ENCODE measurements at places on chromosomes 7 and 10.

DNA sequence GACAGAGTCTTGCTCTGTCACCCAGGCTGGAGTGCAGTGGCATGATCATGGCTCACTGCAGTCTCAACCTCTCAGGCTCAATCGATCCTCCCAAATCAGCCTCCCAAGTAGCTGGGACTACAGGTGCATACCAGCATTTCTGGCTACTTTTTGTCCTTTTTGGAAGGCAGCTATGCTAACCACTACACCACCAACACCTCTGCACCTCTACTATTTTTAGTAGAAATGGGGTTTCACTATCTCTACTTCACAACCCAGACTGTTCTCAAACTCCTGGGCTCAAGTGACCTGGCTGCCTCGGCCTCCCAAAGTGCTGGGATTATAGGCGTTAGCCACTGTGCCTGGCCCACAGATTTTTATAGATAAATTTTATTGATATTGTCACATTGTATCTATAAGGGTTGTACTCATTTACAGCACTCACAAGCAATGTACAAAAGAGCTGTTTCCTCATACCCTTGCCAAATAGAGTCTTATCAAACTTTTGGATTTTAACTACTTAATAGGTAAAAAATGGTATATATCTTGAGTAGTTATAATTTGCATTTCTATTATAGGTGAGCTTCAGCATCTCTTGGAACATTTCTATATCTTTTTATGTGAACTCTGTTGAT, 23.7 kb downstream of the PRR15 start:
- DNase-seq: no peak

- DNase-seq: peak; percentile 88
These were observed 49.3 kb downstream of the PPP1R17 start for GRCh38 chr7:31735991-31736982.

GRCh38 chr10:4546500-4546899, 279.5 kb upstream of the AKR1E2 start:
- DNase-seq: no peak

GRCh38 chr7:108723381-108723814, 153.7 kb downstream of the DNAJB9 start:
- DNase-seq: no peak

DNA sequence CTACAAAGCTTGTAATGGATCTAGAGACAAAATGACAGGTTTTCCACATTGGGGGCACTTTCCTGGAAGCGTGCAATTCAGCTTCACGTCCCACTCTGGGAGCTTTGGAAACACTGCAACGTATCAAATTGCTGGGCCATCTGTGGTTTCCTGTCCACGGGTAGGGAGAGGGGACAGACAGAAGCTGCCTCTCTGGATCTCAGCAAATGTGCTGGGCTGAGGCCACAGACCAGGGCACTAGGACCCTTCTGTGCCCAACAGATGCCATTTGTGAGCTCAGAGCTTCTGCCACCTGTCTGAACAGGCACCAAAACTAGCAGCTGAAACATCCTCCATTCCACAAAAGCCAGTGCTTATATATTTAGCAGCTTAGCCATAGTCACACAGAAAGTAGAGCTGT, 40.9 kb upstream of the FRMD4A start:
- no peak for DNase-seq

DNA sequence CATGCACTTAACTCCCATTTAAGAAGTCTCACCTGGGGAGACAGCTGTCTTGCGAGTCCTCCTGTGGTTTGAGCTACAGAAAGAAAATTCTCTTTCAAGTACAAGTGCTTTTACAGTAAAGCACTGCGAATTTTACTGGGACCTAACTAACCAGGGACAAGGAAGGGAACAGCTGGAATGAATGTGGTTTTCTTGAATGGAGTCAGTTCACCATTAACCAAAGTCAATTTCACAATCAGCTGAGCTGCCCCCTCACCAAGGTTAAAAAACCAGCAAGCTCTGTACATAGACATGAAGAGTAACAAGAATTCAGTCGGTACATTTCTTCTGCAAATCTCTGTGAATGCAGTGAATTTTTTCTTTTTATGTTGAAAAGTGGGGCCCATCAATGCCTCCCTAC, 56.3 kb downstream of the GFRA1 start:
- DNase-seq: no peak

DNA sequence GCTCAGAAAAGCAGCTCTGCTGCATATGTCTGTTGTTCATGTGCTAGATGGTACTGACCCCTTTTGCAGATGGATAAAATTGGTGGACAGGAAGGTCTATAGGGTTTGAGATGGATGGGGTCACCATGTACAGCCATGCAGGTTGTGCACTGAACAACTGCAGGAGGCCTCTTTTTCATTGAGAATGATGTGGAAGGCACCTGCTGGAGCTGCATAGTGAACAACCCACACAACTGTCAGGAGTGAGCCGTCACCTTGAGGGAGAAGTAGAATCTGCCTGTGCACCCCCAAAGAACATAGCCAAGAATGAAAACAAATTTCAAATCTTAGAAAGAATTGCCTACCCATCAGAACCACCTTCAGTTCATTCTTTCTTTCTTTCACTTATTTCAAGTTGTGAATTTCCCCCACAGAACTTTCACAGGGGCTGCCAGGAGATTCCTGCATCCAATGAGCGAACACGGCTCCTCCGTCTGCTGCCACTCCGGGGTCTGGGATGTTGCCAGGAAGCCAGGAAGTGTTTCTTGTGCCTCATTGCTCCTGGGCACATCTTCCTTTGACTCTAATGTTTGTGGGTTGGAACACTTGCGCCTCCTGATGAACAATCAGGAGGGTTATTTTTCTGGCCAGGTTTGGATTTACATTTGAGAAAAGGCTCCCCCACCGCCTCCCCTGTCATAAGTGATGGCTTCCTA, 53.7 kb upstream of the DOCK1 start:
- DNase-seq: no peak

- DNase-seq: no peak
These were observed 43.4 kb upstream of the KLF14 start for GRCh38 chr7:130777426-130777825.

GRCh38 chr10:35752469-35753461, 110.7 kb upstream of the FZD8 start:
- DNase-seq: no peak

- DNase-seq: no peak
These were observed 2.6 kb downstream of the MEST start for GRCh38 chr7:130494431-130494858.

DNA sequence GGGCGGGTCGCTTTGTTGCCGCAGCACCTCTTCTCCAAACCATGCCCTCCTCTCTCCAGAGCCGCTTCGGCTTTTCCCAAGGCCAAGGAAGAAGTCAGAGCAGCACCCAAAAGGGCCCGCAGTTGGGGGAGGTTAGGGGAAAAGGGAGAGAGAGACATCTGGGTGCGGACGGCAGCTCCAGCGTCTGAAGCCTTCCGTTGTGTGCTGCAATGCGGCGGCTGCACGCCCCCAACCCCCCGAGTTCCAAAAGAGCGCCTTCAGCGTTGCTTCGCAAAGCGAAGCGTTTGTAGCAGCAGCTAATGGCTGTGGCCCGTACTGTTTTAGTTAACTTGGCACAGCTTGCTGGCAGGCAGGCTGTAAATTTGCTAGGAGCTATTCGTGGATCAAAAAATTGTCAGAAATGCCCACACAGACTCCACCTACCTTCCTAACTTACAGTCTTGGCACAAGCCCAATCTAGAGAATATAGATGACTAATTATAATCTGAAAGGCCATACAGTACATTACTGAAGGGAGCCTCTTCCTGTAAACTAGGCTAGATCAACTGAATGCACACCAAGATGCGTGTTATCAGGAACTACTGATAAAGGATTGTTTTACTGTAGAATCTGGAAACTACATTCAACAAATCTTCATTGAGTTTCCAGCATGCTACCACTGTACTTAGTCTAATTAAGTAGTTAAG, 1.1 kb upstream of the KBTBD2 start:
- peak; percentile 46 for DNase-seq

- DNase-seq: no peak
These were observed 11.5 kb downstream of the TMEM176B start for GRCh38 chr7:150788474-150789269.

DNA sequence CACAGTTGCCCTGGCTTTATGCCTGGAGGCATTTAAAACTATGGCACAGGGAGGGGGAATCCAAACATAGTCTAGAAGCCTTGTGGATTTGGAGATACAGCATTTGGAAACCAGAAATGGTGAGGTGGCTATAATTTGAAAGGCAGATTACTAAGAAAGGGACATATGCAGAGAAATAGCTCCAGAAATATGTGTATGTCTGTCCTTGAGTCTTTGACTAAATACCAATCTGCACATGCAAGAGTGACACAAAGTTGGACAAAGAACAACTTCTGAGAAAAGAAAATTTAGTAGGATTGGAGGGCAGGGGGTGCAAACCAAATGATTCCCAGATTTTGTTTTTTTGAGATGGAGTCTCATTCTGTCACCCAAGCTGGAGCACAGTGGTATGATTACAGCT, 229.6 kb downstream of the TMEM26 start:
- no peak for DNase-seq

DNA sequence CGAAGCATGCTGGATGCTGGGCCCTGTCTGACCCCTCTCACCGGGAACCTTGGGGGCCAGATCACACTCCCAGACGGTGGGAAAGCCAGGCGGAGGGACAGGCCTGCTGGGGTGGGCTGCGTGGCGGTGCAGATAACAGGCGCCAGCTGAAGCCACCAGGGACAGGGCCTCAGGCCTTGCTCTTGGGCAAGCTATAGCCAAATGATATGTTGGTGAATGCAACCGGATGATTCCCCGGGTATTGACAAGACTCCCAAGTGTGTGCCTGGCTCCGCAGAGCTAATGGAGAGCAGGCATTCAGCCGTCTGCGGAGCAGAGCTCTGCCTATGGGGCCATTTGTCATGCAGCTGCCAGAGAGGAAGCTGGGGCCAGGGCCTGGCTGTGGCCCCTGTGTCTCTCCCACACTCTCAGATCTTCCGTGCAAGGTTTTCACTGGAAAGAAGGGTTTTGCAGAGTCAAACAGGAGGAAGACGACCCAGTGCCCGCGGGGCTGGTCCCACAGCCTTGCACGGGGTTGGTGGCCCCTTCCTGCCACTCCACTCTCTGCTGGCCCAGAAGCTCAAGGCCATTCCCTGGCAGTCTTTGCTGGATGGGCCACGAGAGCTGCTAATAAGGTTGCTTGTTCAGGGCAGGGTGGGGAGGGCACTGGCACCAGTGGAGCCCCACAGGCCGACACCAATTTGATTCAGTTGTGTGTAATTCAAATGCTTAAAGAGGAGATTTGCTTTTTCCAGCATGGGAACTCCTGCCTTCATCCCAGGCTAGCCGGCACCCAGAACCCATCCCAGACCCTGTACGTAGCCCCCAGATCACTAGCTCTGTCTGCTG, 91.8 kb downstream of the PRKAG2 start:
- DNase-seq: no peak

DNA sequence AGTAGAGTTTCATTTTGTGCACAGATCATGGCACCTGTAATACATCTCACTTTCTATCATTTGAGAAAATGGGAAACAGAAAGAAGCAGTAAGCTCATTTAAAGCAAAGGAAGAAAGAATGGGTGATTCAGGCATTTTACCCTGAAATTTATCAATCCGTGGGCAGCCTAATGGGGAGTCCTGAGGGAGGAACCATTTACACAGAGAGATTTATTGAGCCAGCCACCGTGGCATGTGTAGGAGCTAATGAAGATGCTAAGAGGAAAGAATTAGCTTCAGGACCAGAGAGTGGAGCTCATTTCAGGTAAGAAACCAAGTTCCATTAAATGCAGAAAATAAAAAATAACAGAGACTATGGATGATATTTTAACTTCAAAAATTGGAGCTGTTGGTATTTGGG, 443.4 kb upstream of the COBL start:
- DNase-seq: no peak

GRCh38 chr10:76995023-76995422, 642.6 kb downstream of the KCNMA1 start:
- no peak for DNase-seq

DNA sequence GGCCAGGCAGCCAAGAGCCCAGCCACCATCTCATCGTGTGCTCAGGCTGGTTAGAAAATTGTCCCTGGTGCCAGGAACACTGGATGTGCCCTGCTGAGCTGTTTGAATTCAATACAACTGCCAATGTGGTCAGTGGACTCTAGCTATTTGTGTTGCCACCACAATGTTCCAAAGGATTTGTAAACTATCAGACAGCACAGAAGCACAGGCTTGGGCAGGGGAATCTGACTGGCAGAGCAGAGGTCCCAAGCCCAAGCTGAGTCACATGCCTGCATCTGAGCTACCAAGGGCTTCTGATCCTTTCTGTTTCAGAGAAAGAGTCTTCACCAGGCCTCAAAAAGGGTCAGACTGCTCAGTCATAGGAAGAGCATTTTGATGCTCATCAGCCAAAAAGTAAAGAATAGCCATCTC, 232.1 kb upstream of the SEMA3C start:
- DNase-seq: no peak

GRCh38 chr7:22269963-22270362, 87.0 kb downstream of the RAPGEF5 start:
- DNase-seq: peak; percentile 68

GRCh38 chr7:151148319-151149259, 18.9 kb downstream of the GBX1 start:
- DNase-seq: no peak

GRCh38 chr7:4665661-4666060, 16.4 kb upstream of the FOXK1 start:
- DNase-seq: no peak

DNA sequence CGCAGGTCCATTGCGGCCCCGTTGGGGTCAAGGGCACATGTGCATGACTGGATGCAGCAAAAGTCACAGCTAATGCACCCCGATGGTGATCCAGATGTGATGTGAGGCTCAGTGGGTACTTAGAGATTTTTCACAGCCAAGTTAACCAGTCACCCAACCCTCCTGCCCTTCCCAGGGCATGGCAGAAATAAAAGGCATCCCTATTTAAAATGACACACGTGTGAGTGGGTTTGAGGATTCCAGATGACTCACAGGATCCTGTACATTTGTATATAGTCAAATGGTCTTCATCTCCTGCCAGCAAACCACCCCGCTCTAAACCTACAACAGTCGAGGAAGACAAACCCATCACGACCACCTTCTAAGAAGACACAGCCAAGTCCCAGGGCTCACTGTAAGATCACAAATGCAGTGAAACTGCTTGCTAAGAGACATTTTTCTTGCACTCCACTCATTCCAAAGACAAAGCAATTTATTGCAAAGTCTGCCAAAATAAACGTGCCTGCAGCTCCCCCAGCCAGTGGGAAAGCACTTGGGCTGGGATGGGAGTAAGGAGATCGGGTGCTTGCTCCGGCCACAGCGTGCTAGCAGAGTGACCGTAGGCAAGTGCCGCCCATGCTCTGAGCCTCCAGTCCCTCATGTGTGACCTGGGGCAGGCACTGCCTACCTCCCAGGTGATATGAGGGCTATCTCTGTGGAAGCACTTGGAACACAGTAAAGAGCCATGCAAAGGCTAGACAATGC, 86.6 kb upstream of the MACROH2A2 start:
- no peak for DNase-seq

DNA sequence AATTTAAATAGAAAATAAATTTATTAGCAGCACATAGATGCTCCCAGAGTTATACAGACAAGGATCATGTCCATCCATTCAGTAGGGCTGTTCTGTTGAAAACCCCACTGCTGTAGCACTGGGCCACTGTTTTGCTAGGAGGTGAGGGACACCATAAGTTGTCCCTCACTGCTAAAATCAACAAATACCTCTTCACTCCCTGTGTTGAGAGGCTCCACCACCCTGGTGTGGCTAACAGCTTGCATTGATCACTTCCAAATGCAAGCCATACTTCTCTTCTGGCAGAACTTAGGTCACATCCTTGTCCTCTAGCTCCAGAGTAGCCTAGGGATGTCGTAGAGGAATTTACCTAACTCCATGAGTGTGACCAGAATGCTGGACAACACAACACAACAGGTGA, 55.4 kb downstream of the MDFIC start:
- DNase-seq: no peak

- no peak for DNase-seq
These were observed 5.8 kb upstream of the PRTFDC1 start for GRCh38 chr10:24958091-24958720.

All from T47D (cell line).